ENCODE measurements at places on chromosomes 4 and X. TPM values are rescaled to one million over a fixed set of nuclear protein-coding genes. Genes with fewer than 3 reads are reported as not detected.

GRCh38 chrX:7926501-7926900, 712 bp downstream of the PNPLA4 start:
- DNase-seq, result no peak

- no peak for DNase-seq
Observed at GRCh38 chr4:165106518-165106917, 6.1 kb downstream of the TMEM192 start.

GRCh38 chrX:126900937-126901336, 81.4 kb downstream of the PRR32 start:
- no peak for DNase-seq

DNA sequence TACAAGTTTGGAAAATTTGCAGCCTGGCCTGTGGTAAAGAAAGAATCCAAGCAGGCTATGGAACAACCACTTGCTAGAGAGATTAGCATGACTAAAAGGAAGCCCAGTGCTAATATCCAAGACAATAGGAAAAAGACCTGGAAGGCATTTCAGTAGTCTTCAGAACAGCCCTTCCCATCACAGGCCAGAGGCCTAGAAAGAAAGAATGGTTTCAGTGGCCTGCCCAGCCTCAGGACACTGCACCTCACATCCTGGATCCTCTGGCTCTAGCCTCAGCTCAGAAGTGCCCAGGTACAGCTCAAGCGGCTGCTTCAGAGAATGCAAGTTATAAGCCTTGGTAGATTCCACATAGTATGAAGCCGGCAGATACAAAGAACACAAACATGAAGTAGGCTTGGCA, 449.8 kb upstream of the AR start:
- no peak for DNase-seq

DNA sequence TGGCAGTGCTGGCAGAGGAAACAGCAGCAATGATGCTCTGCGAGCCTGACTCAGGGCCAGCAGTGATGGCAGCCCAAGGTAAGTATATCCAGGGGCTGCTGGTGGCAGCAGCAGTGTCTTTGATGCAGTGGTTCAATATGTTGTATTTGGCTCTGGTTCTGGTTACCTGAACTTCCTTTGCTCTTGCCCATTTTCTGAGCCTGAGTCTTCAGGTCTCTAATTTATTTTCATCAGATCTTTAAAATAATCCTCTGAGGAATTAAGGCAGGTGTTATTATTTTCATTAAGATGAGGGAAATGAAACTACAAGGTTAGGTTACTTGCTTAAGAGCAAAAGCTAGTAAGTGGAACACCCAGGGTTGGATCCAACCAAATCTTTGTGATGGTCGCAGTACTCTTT, 102.8 kb upstream of the BMP2K start:
- DNase-seq, result no peak

DNA sequence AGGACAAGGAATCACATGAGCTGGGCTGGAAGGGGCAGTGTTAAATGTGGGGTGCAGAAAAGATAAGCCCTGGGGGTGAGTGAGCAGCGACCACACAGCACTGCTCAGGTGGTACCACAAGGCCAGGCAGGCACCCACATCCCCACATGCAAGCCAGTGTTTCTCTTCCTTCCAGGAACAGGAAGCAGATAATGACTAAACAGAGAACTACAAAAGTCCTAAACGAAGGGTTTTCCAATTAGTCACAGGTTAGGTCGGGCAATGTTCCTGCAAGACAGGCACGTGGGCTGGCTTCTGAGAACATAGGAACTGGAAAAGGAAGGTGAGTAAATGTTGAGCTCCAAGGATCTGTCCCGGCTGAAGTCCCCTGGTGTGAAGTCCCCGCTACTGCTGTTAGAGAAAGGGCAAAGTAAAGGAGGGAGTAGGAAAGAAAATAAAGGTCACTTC, 19.5 kb downstream of the RELL1 start:
- DNase-seq, result peak; percentile 97

The ADGRG2 gene
- 0.17 TPM for total RNA-seq

The TNMD gene
- total RNA-seq, result not detected

The HTR2C gene
- total RNA-seq, result not detected

The DMRTC1B gene
- not detected for total RNA-seq

The BMX gene
- total RNA-seq, result not detected

The ATOH1 gene
- total RNA-seq, result not detected

Measured in epithelial cell of proximal tubule (primary cell).